NCI-H1105 (cell line): ENCODE measurements at places on chromosomes 6 and 20.

DNA sequence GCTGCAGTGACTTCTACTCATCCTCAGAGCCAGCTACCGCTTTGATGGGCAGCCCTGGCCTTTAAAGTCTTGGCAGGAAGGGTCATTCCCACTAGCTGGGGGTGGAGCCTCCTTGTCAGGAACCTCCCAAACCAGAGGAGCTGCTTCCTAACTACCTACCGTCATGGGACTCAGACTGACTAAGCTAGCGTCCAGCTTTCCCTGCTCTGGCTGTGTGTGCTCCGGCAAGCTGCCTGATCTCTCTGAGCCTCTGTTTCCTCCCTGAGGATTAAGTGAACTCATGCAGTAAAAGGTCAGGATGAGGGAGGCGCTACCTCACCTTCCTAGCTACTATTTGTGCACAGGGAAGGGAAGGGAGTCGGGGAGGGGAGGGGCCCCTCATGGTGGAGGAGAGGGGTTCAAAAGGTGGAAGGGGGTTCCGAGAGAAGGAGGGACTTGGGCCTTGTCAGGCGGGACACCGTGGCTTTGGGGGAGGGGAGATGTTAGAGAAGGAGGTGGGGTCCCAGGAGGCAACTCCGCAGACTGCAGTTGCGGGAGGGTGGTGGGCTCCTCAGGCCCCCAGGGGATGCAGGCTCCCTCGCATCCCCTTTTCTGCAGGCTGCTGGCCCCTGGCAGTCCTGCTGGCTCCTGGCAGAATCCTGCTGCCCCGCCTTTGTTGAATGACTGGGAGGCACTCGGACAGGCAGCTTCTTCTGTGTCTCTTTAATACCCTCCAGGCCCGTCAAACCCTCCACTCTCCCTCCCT is 9.8 kb downstream of the DUSP15 start:
- DNase-seq = no peak

GRCh38 chr20:846894-847278 is 13.4 kb downstream of the FAM110A start:
- DNase-seq = no peak

- DNase-seq = no peak
Measured at GRCh38 chr6:71979911-71980310, 93.6 kb downstream of the RIMS1 start.

GRCh38 chr6:52307900-52308372 is 23.4 kb upstream of the MCM3 start:
- no peak for DNase-seq

- no peak for DNase-seq
Measured at GRCh38 chr20:10105046-10105445, 70.3 kb downstream of the ANKEF1 start.
